Muscle of arm (tissue), 14 donors: ENCODE measurements at places on chromosomes 6 and 20. TPM values are rescaled to one million over a fixed set of nuclear protein-coding genes. Genes with fewer than 3 reads are reported as not detected.

DNA sequence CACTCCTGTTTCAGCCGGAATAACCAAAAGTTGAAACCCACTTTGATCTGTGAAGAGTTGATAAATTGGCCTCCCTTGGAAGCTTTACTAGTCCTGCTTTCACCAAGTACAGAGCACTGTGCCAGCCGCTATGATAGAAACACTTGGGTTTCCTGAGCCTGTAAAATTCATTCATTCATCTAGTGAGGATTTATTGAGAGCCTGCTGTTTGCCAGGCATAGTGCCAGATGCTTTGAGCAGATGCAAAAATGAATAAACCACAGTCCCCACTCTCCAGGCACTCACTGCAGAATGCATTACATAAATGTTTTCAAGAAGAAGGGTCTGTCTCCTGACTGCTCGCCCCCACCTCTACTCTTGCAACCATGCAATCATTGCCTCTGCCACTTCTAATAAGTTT, 25.3 kb upstream of the TMEM217 start:
- peak; percentile 68 for DNase-seq

- DNase-seq = no peak
Measured at GRCh38 chr20:3671986-3672546, 8.9 kb upstream of the GFRA4 start.

- DNase-seq = no peak
Measured at GRCh38 chr20:16707674-16708073, 22.2 kb upstream of the SNRPB2 start.

The KCNK16 gene
- polyA plus RNA-seq = not detected

GRCh38 chr6:29941016-29941415, 1.3 kb upstream of the HLA-A start:
- no peak for DNase-seq

DNA sequence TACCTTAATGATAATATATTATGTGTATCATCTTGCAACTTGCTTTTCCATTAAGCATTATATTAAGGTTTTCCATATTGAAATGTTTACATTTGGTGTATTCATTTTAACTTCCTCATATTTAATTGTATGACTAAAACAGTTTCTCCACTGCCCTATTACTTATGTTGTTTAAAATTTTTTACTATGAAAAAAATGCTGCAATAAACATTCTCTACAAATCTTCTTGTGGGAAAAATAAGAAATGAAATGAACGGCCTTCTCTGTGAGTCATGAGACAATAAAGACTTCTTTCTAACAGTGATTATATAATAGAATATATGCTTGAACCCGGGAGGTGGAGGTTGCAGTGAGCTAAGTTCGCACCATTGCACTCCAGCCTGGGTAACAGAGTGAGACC, 25.5 kb downstream of the FASTKD5 start:
- no peak for DNase-seq

The TULP4 gene
- polyA plus RNA-seq = 20.9 TPM

GRCh38 chr6:35354361-35355135, 12.2 kb downstream of the PPARD start:
- no peak for DNase-seq

DNA sequence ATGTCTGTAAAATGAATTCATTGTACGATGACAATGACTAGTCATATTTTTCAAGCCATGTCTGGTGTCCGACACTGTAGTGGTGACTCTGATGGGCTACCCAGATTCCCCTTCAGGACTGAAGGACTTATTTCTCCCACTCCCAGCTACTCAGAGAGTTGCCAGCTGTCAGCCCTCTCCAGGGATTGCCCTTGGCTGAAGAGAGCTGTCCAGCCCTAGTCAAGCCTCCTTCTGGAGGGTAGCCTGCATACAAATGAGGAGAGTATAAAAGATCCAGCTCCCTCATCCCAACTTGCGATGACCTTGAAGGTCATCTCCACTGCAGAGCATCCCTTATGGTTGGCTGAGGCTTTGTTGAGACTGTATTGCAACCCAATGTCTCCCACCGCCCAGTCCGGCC, 29.9 kb downstream of the JPH2 start:
- DNase-seq = no peak

DNA sequence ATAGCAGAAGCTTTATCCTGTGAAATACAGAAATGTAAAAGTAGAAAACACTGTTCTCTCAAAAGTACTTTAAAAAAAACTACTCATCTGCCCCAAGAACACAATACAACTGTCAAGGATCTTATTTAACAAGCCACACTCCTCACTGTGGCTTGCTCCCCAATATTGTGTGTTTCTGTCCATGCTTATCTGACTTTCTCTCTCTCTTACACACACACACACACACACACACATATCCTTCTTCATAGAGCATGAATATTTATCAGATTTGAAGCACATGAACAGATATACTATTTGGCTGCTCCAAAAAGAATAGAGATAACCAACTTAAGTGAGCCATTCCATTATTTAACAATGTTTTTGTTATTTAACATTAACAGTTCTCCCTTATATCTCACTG, 3.6 kb upstream of the PHIP start:
- no peak for DNase-seq

- DNase-seq = no peak
Measured at GRCh38 chr20:37328149-37328945, 17.6 kb upstream of the SRC start.

DNA sequence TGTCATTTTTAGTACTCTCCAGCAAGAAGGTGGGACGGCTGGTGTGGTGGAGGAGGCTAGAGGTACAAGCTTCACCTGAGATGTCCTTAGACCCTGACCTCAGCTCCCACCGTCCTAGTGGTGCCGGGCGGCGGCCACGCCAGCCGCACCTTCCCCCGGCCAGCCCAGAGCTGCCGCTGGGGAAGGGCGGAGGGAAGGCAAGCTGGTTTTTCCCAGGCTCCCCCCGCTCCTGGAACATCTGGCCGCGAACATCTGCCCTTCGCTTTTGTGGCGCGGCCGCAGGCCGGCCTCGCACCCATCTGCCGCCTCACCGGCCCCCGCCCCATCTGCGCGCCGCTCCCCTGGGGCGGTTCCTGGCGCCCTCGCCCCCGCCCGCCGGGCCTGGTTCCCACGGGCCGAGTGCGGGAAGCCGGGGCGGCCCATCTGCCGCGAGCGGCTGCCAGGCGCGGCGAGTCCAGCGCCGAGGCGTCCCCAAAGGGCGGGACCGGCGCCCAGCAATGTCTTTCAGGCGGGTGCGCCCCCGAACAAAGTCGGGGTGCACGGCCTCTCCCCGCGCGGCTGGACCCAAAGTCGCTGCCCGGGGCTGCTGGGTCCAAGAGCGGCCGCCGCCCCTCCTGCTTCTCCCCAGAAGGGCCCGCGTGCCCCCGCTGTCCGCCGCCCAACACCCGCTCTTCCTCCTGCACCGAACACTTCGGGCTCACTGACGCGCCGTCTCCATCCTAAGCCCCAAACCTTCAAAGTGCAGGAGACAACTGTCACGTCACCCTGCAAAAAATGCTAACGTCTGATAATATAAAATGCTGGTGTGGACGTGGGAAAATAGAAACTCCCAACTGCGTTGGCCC, 17.3 kb upstream of the ID1 start:
- no peak for DNase-seq

The NKAIN2 gene
- 5.0 TPM for polyA plus RNA-seq

The SLCO4A1 gene
- polyA plus RNA-seq = 0.34 TPM

GRCh38 chr6:30500421-30501355, 11.4 kb downstream of the HLA-E start:
- DNase-seq = no peak

DNA sequence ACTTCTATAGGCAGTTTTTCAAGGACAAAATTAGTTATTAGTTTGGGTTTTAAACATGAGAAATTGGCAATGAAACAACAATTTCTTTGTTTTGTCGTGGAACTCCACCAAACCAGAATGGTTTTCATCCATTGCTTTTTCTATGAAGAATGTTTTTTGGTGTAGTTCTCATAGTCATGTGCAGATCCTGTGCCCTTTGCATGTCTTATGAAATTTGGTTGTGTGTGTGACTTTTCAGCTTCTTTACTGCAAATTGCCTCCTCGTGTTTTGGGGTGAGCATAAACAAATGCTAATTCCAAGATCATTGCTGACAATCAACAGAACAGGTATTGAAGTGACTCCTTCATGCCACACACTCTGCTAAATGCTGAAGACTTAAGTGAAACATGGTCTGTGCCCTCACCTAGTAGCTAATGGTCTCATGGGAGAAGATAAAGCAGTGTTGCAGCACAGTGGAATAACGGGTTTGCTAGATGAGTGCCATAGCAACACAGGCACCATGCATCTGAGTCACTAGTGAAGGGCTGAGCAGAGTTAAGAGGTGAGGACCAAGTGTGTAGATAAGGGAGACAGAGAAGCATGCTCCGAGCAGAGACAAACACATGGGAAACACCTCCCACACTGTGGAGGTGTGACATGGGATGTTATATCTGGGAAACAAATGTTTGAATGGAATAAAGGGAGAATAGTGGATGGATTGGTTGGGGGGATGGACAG, 120.0 kb downstream of the SLC16A10 start:
- no peak for DNase-seq

- no peak for DNase-seq
Measured at GRCh38 chr6:46914279-46914810, 7.4 kb downstream of the ADGRF5 start.

DNA sequence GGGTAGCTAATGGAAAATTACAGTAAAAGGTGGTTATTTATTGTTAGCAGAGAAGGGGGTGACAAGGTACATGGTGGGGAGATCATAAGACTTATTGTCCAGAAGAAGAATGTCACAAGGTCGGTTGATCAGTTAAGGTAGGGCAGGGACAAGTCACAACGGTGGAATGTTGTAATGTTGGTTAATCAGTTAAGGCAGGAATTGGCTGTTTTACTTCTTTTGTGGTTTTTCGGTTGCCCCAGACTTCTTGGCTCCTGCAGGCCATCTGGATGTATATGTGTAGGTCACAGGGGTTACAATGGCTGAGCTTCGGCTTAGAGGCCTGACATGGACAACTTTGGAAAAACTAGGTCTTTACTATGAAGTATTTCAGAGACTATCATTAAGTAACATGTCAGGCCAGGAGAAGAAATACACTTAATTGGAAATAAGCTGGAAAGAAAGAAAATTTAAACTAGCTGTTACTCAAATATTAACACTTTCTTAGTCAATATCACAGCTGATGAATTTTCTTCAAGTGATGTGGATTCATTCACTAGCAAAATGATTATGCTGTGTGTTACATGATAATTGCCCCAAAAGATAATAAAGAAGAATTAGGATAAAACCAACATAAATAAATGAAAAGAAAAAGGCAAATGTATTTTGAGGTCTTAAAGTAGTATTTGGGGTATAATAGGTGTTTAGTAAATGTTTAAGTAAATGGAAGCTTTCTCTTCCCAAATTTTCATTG, 4.4 kb downstream of the AIG1 start:
- DNase-seq = no peak

DNA sequence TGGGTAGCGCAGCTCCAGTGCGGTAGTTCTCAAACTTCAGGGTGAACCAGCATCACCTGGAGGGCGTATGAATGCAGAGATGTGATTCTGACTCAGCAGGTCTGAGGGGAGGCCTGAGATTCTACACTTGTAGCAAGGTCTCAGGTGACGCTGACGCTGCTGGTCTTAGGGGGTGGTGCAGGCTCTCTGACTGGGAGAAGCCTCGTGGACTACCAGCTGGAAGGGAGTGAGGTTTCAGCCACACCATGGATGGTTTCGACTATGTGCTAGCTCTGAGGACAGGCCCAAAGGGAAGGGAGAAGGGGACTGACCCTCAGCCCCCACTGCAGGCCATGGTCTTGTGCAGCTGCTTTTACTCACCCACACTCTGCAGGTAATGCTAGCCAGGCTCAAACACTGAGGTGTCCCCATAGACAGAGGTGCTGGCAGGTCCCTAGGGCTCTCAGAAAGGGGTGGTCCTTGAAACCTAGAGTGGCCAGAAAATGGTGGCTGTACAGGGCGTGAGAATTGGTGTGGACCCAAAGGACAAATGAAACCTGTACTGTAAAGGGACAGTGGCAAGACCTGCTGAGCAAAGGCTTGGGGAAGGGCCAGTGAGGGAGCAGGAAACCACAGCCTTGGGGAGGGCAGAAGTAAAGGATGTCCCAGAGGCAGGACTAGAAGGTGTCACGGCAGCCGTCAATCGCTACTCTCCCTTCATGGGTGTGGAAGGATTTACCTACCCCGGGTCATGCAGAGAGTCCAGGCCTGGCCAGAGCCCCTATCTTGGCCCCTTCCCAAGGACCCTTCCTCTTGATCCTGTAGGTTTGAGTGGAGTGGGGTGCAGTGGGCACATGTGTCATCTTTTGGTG, 52.7 kb downstream of the EBF4 start:
- DNase-seq = no peak

GRCh38 chr6:109453594-109454495, 1.7 kb downstream of the MICAL1 start:
- peak; percentile 48 for DNase-seq

- no peak for DNase-seq
Measured at GRCh38 chr6:31401403-31401802, 2.0 kb upstream of the MICA start.

DNA sequence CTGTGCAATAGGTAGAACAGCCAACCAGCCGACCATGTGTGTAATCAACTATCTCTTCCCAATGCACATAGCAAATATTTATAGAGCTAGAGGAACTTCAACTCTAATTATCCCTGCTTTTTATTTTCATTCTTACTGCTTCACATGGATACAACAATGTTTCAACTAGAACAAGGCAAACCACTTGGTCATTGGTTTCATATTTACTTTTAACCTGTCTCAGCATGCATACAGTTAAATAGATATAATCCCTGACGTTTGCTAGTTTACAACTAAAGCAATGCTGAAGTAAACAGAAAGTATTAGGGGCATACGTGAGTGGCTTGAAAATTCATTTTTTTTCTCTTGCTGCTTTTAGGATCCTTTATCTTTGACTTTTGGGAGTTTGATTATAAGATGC, 318.5 kb upstream of the MAP3K7 start:
- DNase-seq = no peak

DNA sequence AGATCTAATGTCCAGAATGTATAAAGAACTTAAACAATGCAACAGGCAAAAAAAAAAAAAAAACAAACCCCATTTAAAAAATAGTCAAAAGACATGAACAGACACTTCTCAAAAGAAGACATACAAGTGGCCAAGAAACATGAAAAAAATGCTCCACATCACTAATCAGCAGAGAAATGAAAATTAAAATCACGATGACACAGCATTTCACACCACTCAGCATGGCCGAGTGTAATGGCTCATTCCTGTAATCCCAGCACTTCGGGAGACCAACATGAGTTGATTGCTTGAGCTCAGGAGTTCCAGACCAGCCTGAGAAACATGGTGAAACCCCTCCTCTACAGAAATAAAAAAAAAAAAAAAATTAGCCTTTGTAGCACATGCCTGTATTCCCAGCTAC, 701.4 kb upstream of the NRSN1 start:
- DNase-seq = no peak

The CST5 gene
- polyA plus RNA-seq = not detected
